Pulmonary artery endothelial cell (primary cell): ENCODE measurements at places on chromosomes 3 and 15.

DNA sequence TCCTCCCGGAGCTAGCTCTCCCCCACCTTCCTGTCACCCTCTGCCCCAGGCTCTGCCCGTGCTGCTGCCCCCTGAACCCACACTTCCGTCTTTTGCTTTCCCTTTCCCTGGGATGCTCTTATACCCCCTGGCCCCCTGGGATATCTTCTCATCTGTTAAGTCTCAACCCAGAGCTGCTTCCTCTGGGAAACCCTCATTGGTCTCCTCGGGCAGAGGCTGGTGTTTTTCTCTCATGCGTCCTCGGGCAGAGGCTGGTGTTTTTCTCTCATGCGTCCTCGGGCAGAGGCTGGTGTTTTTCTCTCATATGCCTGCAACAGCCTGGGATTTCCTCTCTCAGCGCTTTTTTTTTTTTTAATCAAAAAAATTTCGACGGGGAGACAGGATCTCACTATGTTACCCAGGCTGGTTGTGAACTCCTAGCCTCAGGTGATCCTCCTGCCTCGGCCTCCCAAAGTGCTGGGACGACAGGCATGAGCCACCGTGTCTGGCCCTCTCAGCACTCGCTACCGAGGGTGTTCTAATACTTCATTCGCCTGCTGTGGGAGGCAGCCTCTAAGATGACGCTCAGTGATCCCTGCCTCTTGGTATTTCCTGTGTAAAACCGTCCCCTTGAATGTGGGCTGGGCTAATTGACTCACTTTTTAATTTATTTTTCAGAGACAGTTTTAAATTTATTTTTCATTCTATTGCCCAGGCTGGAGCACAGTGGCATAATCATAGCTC lies 62.7 kb upstream of the TFRC start:
- no peak for DNase-seq

DNA sequence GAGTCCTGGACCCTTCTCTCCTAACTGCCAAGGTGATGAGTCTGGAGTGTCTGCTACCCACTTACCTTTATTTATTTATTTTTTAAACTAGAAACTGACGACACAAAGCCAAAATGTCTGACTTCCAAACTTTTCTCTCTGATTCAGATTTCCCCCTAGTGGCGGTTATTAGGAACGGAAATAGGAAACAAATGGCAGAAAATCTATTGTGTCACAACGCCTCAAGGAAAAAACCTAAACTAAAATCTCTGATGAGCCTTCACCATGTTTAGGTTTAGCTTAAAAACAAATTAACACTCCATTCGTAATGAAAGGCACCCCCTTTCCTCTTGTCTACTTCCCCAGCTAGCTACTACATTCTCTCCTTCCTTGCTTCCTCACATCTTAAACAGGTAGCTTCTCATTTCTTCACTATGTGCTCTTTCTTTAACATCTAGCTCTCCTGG lies 94.0 kb upstream of the MEX3B start:
- peak; percentile 33 for DNase-seq

DNA sequence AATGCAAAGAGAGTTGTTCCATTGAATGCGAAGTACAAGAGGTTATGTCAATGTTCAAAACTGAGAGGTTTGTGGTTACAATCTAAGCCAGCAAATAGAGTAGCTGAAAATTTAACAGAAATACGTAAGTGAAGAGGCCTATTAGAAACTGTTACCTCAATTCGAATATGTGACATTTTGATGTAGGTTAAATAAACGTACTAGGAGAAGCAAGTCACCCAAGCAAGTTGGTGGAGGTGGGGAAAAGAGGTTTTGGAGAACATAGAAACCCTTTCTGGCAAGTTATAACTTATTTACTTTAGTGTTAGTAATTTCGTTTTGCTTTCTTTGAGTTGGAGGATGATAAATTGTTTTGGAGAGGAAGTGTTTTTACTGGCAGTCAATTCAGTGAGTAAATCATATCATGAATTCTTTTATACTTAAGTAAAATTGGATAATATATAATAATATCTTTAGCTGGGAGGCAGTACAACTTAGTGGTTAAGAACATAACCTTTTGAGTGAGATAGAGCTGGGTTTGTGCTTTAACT lies 91.2 kb upstream of the NAALADL2 start:
- peak; percentile 2 for DNase-seq

DNA sequence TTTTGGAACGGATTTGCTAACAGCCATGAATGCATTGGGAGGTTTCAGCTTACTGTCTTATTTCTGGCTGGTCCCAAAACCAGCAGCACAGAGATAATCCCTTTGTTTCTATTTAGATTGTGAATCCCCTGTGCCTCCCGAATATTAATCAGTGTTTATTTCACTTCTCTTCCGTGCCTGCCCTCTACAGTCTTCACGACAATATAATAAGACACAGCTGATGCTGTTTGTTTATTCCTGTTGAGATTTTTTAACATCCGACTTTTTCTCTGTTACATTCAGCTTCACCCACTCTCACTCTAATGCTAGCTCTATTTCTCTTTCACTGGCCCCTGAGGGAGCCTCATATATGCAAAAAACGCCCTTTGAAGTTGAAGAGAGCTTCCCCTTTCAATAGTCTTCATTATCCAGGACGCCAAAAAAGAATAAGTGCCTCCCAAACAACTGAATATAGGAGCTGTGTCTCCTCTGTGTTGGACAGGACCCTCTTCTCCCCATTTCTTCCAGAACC lies 995.3 kb downstream of the ROBO2 start:
- DNase-seq: no peak

GRCh38 chr3:197001972-197002700 lies 27.5 kb downstream of the MELTF start:
- no peak for DNase-seq

- DNase-seq: no peak
Measured at GRCh38 chr3:62135741-62136140, 237.6 kb downstream of the FEZF2 start.

DNA sequence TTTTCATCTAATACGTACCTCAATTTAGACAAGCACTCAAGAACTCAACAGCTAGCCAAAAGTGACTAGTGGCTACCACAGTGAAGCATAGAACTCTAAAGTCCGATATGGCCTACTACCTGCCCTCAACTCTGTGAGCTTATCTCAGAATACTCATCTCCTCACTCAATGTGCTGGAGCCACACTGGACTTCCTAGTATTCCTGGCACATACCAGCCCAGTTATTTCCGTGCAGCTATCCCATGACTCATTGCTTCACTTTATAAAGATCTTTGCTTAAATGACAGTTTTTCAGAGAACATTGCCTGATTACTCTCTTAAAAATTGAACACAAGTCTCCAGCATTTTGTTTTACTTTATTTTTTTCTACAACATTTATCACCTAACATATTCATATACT lies 524.7 kb downstream of the PYDC2 start:
- peak; percentile 5 for DNase-seq

GRCh38 chr15:63600001-63600615 lies 2.9 kb downstream of the FBXL22 start:
- no peak for DNase-seq

- DNase-seq: no peak
Measured at GRCh38 chr3:59709702-59710553, 660.1 kb upstream of the CFAP20DC start.

DNA sequence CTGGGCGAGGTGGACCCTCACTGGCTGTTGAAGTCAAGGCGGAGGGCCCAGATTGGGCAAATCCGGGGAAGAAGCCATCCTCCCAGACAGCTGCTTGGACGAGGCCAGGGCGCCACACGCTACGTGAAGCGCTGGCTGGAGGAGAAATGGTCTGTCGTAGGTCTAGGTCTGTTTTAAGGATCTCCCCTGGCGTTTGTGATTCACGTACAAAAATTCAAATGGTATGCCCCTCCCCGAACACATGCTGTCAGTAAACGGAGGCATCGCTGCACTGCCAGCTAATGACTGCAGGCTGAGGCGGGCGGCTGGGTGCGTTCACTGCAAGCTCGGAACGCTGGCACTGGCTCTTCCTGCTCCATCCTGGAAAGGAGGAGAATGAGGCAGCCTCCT lies 69.9 kb downstream of the EPHB3 start:
- DNase-seq: no peak

DNA sequence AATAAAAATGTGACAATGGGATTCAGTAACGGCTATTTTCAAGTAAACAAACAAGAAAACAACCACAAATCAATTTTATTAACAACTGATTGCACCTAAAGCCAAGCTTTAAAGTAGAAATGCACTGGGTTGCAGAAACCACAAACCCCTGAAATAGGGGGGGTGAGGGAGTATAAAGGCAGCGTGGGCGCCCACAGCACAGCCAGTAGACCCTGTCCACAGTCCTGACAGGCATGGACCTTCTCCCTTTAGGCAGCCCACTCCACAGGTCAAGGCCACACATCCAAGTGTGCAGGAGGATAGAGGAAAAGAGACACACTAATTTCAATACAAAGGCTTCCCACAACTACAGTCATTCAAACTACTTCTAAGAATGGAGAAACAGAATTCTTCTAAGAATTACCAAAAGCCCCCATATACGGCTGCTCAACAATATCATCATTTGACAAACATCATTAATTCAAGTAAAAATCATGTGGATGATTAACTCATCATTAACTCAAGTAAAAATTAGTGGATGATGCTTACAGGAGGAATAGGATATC lies 48.7 kb downstream of the CHSY1 start:
- DNase-seq: no peak

DNA sequence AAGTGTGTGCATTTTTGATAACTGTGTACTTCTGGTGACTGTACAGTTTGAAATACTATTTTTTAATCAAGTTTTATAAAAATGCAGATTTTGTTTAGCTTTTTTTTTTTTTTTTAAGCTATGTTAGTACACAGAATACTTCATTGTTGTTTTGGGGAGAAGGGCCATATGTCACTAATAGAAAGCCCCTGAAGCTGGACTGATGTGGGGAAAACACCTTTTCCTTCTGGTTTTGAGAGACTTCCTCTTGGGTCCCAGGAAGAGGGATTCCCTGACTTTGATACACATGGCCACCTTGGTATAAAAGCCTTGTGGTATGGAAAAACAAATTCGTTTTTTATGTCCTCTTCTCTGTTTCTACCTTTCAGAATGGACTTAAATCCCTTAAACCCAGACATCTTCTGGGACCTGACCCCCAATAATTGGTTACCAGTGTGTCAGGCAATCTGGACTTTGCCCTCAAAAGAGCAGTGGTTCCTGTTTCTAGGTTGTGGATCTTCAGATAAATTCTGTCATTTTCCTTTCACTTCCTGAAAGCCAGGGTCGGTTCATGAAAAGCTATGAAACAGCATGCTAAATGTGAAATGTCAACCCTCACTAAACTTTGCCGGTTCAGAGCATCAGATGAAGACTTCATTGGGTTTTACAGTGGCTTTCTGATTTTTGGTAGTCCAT lies 31.1 kb upstream of the BLOC1S6 start:
- no peak for DNase-seq

DNA sequence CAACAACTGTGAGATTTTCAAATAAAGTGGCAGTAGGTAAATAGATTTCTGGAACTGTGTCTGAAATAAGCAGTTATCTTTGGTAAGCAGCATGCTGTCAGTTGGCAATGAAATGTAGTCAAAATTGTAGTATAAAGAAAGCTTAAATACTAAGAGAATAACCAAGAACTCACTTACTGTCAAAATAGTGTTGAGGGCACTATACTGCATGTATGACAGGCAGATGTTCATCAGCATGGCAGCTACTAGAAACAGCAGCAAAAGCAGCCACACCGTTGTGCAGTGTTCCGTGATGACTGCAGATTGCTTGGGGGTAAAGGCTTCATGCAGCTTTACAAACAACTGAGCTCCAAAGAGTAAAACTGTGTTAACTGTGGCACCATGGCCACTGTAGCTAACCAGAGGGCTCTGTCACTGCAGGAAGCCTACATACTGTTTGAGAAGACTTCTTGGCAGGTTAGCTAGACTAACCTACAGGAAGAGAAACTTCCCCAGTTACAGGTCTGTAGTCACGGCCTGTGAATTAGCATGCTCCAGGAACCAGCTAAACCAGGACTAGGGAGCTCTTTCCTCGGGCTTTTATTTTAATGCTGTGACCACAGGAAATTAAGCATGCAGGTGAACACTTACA lies 459.7 kb downstream of the TBL1XR1 start:
- no peak for DNase-seq

GRCh38 chr3:31968369-31968926 lies 12.6 kb downstream of the OSBPL10 start:
- peak; percentile 43 for DNase-seq

DNA sequence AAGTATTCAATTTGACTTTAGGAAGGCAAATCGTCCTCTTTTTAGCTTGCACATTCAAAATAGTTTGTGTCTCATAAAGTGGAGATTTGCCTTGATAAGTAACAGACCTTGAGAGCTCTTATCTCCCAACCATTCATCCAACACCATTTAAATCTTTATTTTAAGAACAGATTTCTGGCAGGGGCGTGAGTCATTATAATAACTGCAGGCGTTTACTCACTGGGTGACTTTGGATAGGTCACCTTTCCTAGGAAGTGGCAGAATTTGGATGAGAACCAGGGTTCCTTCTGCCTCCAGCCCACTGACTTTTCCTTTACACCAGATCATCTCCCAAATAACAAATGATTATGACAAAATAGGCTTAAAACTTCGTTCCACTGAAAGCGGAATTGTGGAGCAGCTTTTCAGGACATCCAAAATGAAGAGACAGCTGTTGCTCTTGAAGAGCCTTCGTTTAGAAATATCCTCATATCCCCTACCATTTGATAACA lies 5.0 kb downstream of the LMCD1 start:
- no peak for DNase-seq

DNA sequence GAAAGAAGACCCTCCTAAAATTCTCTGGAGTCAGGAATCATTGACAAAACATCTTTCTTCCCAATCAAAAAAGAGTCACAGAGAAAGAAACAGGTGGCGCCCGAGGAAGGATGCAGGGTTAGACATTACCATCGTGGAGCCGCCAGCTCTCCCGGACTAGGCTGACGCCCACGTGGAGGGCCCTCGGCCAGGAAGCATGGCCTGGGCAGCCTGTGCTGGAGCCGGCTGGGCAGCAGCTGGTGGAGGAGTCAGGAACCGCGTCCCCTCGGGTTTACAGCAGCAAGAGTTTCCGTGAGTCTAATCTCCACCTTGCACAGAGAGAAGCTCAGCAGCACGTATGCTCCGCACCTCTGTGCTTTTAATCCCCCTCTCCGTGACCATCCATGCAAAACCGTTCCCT lies 533.7 kb upstream of the ATP11B start:
- no peak for DNase-seq

DNA sequence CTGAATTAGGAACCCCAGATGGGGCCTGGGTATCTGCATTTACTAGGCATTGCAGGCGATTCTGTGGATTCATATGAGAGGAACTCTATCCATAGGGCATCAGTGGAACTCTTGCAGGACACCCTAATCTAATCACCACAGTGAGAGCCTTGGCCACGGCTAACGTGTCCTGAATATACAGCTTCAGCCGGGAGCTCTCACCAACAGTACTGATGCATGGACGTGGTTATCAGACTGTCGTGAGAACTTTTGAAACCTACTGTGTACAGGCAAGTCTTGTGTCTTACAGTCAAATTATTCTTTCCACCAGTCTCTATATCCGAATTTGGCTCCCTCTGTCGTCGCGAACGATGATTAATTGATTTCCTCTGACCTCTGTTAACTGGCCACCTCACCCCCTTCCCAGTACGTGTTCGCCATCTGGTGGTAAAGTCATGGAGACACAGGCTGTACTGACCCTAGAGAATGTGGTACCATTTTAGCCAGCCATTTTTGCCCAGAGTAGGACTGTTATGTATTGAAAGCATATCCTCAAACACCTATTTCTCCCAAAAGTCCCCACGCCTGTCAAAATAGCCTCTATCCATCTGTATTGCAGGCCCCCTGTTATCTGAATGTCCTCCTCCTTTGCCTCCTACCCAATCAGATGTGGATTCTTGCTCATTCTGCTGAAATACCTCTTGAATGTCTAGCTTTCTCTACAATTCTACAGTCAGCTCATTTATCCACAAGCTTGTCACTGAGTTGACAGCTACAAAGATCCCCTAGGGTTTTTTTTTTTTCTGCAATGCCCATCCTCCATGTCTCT lies 39.7 kb downstream of the GLDN start:
- peak; percentile 27 for DNase-seq
